CD14-positive monocyte (primary cell): ENCODE measurements at places on chromosomes 5 and 9. TPM values are rescaled to one million over a fixed set of nuclear protein-coding genes. Genes with fewer than 3 reads are reported as not detected.
A peak's percentile ranks its signal among the peaks of the same experiment; 100 is the strongest.

The C7 gene
- polyA plus RNA-seq, result 0.12 TPM in 1 of 2 replicates, not detected in the other

The ZNF879 gene
- polyA plus RNA-seq, result 1.0 and 1.4 TPM in 2 replicates

The WDR38 gene
- polyA plus RNA-seq, result not detected in 2 replicates

The ADGRD2 gene
- polyA plus RNA-seq, result not detected

The GCNT4 gene
- polyA plus RNA-seq, result not detected

The PCDHB9 gene
- polyA plus RNA-seq, result not detected

- H3K27ac ChIP-seq, result no peak overlapping the region
- H3K4me1 ChIP-seq, result peaks cover 37% of the 10 kb centered on the region
- H3K36me3 ChIP-seq, result no peaks in the 10 kb centered on the region
- H3K4me3 ChIP-seq, result no peak overlapping the region
- peaks cover 77% of the 10 kb centered on the region for H3K27me3 ChIP-seq
- no peak for DNase-seq
Observed at GRCh38 chr9:124000161-124000783, 11.3 kb upstream of the LHX2 start.

DNA sequence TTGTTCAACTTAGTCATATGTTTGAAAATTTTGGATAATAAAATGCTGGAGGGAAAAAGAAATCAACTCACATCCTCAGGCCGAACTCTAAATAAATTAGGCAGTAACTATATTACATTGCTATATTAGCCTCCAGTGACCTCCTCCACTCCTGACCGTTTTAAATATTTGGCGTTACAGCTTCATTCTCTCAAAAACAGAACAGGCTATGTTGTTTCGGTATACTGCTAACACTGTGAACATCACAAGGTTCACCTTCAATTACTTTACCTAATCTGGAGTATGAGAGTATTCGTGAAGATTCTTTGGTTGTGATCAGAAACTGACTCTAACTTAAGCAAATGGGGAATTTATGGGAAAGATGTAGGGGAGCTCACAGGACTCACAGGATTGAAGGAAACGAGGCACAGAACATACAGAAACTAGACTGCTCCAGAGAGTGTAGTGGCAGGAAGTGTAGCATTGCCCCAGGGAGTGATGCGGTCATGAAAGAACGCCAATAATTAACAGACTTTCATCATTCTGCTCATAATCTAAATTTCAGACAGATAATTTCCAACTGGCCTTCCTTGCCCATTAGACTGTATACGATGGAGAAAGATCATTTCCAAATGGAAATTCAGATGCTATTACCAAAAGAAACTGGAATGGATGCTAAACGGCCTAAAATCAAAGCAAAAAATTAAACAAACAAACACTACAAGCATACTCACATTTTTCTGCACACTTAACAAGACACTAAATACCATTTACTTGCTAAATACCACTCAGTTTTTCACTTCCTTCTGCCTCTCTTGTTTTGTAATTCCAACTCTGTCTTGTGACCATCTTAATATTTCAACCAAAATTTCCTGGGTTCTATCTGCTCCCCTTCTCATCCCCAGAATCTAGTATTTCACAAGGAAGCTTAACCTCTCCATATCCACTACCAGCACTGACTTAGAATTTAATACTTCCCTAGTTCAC, 110.1 kb upstream of the LPAR1 start:
- no peaks in the 10 kb centered on the region for H3K36me3 ChIP-seq
- no peaks in the 10 kb centered on the region for H3K27me3 ChIP-seq
- H3K4me1 ChIP-seq, result peaks cover 23% of the 10 kb centered on the region
- DNase-seq, result no peak
- H3K4me3 ChIP-seq, result peak overlapping the region; percentile 41

GRCh38 chr9:86077276-86077675, 22.1 kb downstream of the GOLM1 start:
- no peak for DNase-seq
- H3K4me3 ChIP-seq, result no peak overlapping the region
- no peaks in the 10 kb centered on the region for H3K4me1 ChIP-seq
- no peak overlapping the region for H3K27ac ChIP-seq
- no peaks in the 10 kb centered on the region for H3K27me3 ChIP-seq

- no peaks in the 10 kb centered on the region for H3K27me3 ChIP-seq
- no peak overlapping the region for H3K4me3 ChIP-seq
- no peaks in the 10 kb centered on the region for H3K36me3 ChIP-seq
Observed at GRCh38 chr9:22654833-22655232, 208.2 kb downstream of the DMRTA1 start.

GRCh38 chr5:18113721-18114120, 479.5 kb downstream of the TAF11L14 start:
- no peak overlapping the region for H3K4me3 ChIP-seq
- no peaks in the 10 kb centered on the region for H3K36me3 ChIP-seq
- no peaks in the 10 kb centered on the region for H3K27me3 ChIP-seq
- no peaks in the 10 kb centered on the region for H3K4me1 ChIP-seq

DNA sequence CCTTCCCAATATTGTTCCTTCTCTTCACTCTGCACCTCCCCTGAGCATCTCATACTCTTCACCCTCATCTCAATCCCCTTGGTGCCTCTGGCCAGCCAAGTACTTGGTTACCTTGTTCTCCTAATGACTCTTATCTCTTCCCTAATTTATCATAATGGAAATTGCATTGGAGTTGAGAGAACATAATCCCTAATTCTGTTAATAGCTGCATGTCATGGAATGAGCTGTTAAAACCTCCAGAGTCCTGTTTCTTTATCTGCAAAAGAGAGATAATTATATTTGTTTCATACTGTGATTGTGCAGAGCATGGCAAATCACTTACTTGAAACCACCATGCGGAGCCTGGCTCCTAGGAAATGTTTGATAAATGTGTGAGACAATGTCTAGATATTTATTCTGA, 1074.9 kb upstream of the DMAC1 start:
- no peak overlapping the region for H3K4me3 ChIP-seq
- H3K27ac ChIP-seq, result no peak overlapping the region
- no peaks in the 10 kb centered on the region for H3K27me3 ChIP-seq
- no peak for DNase-seq
- no peaks in the 10 kb centered on the region for H3K4me1 ChIP-seq

- peaks cover 12% of the 10 kb centered on the region for H3K27me3 ChIP-seq
- no peaks in the 10 kb centered on the region for H3K4me1 ChIP-seq
- DNase-seq, result no peak
- H3K27ac ChIP-seq, result no peak overlapping the region
Observed at GRCh38 chr5:33941090-33941489, 4.9 kb downstream of the RXFP3 start.

DNA sequence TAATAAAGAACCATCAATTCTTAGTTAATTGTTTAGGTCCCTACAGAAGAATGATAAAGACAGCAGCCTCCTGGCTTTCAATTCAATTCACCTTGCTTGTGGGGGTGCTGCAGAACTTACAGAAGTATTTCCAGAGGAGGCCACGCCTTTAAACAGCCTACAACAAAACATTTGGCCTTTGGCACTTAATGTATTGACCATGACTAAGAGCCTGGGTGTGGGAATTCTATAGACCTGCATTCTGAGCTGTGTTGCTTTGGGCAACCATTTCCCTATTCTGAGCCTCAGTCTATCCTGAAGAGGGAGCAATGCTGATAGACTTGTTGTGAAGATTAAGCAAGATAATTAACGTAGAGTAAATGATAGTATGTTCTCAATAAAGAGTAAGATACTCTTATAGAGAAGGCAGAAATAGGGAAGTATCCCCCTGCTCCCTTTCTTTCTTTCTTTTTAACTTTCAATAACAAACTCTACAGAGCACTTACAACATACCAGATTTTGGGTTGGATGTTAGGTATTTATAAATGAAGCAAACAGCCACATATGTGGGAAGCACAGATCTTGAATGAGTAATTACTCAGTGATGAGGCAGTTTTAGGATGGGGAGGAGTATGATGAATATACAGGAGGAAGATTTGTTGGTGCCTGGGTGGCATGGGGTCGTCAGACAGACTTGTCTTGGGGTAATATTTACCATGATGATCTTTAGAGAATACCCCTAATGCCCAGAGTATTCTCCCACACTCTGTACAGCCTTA, 28.4 kb downstream of the PAPPA start:
- no peaks in the 10 kb centered on the region for H3K27me3 ChIP-seq
- DNase-seq, result no peak
- H3K27ac ChIP-seq, result no peak overlapping the region
- H3K4me1 ChIP-seq, result no peaks in the 10 kb centered on the region
- H3K36me3 ChIP-seq, result no peaks in the 10 kb centered on the region
- no peak overlapping the region for H3K4me3 ChIP-seq

DNA sequence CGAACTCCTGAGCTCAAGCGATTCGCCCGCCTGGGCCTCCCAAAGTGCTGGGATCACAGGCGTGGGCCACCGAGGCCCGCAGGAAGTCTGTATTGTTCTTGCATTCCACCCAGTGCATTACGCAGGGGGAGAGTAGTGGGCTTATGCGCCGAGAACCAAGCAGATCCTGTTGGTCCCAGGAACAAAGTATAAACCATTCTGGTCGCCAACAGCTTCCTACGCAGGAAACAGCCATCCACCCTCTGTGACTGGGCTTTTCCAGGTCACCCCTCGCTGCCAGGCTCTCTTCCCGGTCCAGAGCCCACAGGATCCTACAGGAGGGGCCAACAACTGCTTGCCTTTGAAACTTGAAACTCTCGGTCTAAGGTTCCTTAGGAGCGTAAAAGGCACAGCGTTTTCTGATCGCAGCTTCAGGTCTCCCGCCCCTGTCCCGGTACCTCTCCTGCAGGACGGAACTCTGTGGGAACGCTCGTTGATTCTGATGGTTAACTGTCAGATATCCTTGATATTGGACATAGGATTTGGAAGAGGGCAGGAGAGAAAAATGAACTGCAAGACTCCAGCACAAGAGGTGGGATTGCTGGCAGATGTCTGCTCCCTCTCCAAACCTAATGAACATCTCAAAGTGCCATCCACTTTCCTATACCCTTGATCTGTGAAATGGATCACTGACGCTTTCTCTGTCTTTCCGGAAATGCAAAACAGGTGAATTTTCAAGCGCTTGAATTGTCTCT, 4.2 kb upstream of the ANXA2R start:
- DNase-seq, result no peak
- no peaks in the 10 kb centered on the region for H3K27me3 ChIP-seq
- H3K4me3 ChIP-seq, result no peak overlapping the region
- no peak overlapping the region for H3K27ac ChIP-seq
- H3K36me3 ChIP-seq, result no peaks in the 10 kb centered on the region
- peaks cover 18% of the 10 kb centered on the region for H3K4me1 ChIP-seq

GRCh38 chr9:83628540-83628939, 5.6 kb downstream of the IDNK start:
- H3K27me3 ChIP-seq, result no peaks in the 10 kb centered on the region
- no peak overlapping the region for H3K4me3 ChIP-seq
- peaks cover 4% of the 10 kb centered on the region for H3K36me3 ChIP-seq
- H3K27ac ChIP-seq, result no peak overlapping the region
- H3K4me1 ChIP-seq, result peaks cover 7% of the 10 kb centered on the region
- DNase-seq, result peak; percentile 50

DNA sequence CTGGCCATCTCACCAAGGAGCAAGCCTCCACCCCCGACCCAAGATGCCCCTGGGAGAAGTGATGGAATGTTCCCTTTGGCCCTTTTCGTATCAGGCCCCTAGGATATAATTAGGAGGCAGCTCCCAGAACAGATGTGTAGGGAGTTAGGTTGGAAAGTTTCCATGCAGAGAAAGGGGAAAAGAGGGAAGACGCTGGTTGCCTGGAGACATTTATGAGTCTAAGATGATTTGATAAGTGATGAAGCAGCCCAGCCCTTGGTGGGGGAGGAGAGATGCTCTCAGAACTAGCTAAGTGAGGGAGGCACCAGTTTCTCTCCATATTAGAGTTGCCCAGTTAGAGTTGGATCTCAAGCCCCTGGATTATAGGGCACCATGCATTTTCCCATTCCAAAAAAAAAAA, 137.5 kb downstream of the GNA14 start:
- DNase-seq, result no peak
- no peak overlapping the region for H3K27ac ChIP-seq
- no peaks in the 10 kb centered on the region for H3K4me1 ChIP-seq
- no peak overlapping the region for H3K4me3 ChIP-seq
